Activated T-cell treated with anti-CD3 and anti-CD28 coated beads, Interleukin-2, amount 50 U/mL, for 72 hours (primary cell): ENCODE measurements at places on chromosomes 3 and 15.

DNA sequence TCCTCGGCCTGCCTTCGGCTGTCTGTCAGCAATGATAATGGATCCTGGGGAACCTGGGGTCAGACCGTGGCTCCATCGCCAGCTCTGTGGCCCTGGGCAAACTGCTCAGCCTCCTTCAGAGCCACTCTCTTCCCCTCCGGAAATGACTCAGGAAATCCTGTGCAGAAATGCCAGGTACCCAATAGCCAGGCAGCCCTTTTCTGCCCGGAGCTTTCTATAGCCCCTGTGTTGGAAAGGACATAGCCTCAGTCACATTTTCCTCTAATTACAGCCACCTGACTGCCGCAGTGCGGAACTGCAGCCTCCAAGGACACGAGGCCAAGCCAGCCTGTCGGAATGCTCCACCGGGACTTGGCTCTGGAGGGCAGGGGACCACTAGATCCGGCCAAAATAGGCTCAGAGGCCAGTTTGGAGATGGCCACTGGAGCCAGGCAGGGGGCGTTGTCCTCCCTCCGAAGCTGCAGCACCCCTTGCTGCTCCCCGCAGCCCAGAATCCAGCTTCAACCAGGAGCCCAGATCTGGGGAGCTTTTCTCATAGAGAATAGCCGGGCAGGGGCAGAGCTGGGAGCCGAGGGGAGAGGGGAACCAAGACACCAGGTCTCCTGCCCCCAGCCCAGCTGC is 11.6 kb upstream of the ZXDC start:
- no peak for DNase-seq

GRCh38 chr3:86937306-86937791 is 53.6 kb downstream of the VGLL3 start:
- DNase-seq = no peak

- DNase-seq = no peak
Measured at GRCh38 chr3:188151438-188151837, 2.5 kb upstream of the LPP start.

GRCh38 chr3:197793247-197793646 is 2.2 kb downstream of the LRCH3 start:
- DNase-seq = no peak

DNA sequence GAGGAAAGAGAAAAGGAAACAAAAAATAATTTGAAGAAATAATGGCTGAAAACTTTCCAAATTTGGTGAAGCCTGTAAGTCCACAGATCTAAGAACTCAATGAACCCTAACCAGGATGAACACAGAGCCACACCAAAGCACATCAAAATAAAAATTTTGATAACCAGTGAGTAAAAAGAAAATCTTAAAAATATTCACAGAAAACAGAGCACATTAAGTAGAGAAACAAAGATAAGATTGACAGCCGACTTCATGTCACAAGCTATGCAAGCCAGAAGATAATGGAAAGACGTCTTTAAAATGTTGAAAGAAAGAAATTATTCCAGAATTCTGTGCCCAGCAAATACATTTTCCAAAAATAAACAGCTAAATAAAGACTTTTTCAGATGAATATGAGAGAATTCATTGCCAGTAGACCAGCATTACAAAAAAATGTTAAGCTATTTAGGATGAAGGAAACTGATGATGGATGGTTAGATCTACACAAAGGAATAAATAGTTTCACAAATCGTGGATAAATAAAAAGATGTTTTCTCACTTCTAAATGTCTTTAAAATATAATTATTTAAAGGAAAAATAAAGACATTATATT is 140.2 kb upstream of the SKOR1 start:
- no peak for DNase-seq

GRCh38 chr15:61227269-61227949 is 1.7 kb downstream of the RORA start:
- DNase-seq = no peak

DNA sequence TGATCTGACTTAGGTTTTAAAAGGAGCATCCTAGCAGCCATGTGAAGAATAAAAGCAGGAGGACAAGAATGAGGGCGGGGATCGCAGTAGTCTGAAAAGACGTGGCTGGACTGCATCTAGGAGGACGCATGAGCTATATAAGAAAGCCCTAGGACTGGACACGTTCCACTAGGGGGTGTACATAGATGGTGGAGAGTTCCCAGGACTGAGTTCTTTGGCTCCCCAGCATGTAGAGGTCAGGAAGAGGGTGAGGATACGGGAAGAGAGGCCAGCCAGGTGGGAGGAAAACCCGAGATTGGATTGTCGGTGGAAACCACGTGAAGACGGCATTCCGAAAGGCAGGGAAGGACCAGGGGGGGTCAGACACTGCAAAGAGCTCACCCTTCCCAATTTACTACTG is 64.2 kb upstream of the CFAP161 start:
- DNase-seq = no peak

DNA sequence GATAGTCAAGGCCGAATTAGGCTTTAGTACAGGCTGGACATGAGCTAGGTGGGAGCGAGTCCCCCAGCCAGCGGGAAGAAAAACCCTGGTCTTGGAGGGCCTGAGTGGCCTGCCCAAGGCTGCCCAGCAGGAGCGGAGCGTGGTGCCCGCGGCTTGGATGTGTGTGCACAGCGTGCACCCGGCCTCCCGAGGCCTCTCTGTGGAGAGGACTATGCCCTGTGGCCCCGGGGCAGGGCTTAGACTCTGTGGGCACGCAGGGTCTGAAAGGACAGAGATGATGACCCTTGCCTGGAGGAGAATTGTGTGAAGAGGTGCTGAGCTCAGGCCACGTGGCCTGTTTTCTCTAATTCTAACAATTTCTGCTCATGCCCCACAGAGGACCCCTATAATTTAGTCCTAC is 124.6 kb upstream of the IQSEC1 start:
- no peak for DNase-seq

DNA sequence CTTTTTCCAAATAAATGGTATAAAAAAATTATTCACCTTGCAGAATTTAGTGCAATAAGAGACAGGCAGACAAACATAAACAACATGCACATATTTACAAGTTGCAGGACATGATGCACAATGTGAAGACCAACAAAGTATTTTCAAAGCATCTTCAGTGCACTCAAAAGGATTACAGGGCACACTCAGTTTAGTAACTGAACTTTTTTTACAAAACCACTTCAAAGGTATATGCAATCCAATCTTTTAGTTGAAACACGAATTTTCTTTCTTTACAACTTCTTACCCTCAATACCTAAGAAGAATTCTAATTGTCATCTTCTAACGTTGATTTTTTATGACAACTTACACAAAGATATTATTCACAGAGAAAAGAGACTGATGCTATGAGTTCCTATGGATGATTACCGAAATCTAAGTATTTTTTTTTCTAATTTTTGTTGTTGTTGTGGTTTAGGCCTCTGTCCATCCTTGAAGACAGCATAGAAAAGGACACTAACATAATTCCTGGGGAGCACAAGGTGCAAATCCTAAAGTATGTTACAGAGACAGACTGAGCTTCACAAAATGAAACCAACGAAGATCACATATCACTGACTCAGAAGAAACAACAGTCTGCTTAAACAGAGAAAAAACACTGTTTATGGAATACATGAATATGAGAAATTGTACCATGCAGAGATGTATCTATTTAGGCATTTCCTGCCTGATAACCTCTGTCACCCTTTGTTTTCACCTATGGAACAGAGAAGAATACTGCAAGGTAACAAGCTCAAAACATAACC is 50.3 kb downstream of the ZMAT3 start:
- DNase-seq = no peak

- peak; percentile 53 for DNase-seq
Measured at GRCh38 chr3:150740733-150741496, 22.1 kb downstream of the SIAH2 start.

DNA sequence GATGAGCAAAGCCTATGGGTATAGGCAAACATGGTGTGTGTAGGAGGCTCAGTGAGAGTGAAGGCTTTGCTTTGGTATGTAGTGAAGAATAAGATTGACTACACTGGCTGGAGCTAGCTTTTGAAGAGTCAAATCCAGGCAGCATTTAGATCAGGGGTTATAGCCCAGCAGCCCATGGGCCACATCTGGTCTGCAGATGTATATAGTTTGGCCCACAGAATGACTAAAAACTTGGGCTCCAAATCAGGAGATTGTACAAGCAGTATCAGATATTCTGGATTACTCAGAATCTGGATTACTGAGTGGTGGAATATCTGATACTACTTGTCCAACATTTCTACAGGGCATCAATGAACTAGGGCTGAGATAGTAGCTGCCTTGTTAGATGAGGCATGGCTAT is 92.9 kb upstream of the FGF7 start:
- DNase-seq = no peak

GRCh38 chr3:27923349-27924068 is 201.4 kb upstream of the EOMES start:
- no peak for DNase-seq

GRCh38 chr15:64810497-64811326 is 14.7 kb downstream of the PIF1 start:
- no peak for DNase-seq

DNA sequence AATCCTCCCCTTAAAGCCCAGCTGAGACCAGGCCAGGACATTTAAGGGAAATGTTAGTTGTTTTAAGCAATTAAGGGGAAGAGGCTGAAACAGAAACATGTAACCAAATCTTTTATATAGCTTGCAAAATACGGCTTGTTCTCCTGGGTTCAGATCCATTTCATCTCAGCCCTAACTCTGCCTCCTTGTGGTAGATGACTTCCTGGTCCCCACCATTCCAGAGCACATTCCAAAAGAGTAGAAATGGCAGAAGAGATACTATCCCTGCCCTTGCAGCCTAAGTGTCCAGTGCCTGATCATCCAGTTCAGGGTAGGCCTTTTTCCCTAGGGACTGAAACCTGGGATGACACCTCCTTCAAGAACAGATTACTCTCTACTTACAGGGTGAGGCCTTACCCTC is 266.2 kb upstream of the VEPH1 start:
- DNase-seq = no peak

DNA sequence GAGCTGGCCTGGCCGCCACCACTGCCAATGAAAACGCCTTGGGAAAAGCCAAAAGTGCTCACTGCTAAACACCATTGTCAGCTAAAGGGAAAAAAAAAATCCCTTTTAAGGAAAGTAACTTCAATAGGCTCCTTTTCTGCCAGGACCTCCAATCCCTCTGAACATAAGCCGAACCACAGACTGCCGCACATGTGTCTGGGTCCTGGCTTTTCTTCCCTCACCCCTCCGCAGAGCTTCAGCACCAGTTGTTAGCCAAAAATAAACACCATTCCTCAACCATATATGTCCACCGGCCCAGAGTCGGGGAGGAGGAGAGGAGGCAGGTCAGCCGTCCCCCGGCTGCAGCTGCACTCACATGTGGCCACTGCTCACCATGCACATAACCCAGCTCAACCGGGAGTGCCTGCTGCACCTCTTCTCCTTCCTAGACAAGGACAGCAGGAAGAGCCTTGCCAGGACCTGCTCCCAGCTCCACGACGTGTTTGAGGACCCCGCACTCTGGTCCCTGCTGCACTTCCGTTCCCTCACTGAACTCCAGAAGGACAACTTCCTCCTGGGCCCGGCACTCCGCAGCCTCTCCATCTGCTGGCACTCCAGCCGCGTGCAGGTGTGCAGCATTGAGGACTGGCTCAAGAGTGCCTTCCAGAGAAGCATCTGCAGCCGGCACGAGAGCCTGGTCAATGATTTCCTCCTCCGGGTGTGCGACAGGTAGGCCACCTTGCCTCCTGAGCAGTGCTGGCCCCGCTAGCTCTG is at the start of gene FBXL22:
FBXL22 (plus strand) TSS at position 350 of the 753 bp plus-strand sequence; CDS start at position 356, 6 bp downstream.
- no peak for DNase-seq

DNA sequence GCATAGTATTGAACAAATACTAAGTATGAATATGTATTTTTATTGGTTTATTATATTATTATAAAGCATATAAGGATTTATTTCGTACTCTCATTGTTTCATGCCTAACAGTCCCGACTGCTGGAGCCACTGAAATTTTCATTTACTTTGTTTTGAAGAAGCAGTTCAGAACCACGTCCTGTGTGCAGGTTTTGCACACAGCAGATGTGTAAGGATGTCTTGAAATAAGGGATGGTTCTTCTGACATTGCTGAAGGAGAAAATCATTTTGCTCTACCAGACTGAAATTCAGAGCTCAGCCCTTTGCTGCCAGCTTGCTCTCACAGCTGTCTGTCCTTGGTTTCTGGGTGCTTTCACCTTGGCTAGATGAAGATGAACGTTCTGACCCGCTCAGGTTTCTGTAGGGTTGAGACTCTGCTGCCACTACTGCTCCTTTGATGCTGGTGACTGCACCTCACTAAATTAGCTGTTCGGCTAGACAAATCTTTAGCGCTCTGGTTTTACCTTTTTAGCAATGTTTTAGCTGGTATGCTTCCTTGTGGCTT is 54.2 kb downstream of the UBE2E1 start:
- DNase-seq = no peak

DNA sequence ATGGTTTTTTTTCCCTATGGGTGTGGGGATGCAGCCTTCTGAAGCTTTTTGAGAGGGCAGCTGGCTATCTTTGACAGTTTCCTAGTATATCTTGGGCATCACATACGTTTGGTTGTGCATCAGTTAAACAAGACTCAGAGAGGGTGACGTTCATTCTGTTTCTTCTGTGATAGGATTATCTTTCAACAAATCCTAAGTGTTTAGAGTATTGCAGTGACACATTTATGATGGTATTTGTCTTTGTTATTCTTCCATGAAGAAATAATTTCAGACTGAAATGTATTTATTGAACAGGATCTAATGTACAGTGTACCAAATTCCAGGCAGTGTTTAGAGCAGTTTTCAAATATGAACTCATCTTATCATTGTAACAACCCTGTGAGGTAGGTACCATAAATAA is 114.4 kb downstream of the PLCL2 start:
- no peak for DNase-seq

- DNase-seq = no peak
Measured at GRCh38 chr3:159356606-159357005, 554.8 kb downstream of the MFSD1 start.

- no peak for DNase-seq
Measured at GRCh38 chr3:134613006-134613520, 37.8 kb downstream of the KY start.

- no peak for DNase-seq
Measured at GRCh38 chr3:40660554-40660953, 135.8 kb downstream of the ZNF621 start.
